ENCODE measurements at places on chromosomes 2 and 18.

- DNase-seq = no peak
These were observed 1.7 kb downstream of the APOB start for GRCh38 chr2:21041943-21042707.

GRCh38 chr2:5538313-5538712 lies 153.9 kb upstream of the SOX11 start:
- no peak for DNase-seq

GRCh38 chr2:37215250-37215649 lies 16.1 kb downstream of the CEBPZ start:
- DNase-seq = no peak

GRCh38 chr2:2557475-2557874 lies 226.4 kb upstream of the MYT1L start:
- DNase-seq = no peak

DNA sequence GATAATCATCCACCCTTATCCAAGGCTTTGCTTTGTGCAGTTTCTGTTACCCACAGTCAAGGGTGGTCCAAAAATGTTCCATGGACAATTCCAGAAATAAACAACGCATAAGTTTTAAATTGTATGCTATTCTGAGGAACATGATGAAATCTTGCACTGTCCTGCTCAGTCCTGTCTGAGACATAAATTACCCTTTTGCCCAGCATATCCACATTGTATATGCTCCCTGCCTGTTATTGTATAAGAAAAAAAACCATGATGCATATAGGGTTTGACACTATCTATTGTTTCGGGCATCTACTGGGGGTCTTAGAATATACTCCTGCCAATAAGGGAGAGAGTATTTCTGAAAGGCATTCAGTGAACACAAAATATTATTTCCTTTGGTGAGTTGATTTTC lies 24.0 kb downstream of the LRRTM1 start:
- DNase-seq = no peak

DNA sequence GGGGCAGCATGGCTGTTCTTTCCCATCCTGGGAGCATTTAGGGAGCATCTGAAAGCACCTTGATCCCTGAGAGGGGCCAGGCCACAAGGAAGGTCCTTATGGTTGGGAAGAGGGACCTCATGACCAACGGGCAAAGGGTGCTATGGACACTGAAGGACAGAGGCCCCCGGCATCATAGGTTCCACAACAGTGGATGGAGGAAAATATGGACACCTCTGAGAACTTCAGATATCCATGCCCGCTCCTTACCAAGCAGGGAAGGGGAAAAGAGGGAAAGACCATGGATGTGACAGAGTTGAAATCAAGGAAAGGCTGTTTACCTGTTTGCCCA lies 94.1 kb upstream of the MGAT4A start:
- no peak for DNase-seq

GRCh38 chr2:19786408-19787058 lies 115.2 kb downstream of the TTC32 start:
- DNase-seq = no peak

GRCh38 chr18:78244779-78245178 lies 734.8 kb upstream of the SALL3 start:
- no peak for DNase-seq

DNA sequence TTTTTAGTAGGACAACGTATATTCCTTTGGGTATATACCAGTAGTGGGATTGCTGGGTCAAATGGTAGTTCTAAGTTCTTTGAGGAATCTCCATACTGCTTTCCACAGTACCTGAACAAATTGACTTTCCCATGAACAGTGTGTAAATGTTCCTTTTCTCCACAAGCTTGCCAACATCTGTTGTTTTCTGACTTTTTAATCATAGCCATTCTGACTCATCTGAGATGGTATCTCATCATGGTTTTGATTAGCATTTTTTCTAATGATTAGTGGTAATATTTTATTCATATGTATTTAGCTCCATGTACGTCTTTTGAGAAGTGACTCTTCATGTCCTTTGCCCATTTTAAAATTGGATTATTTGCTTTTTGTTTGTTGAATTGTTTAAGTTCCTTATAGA lies 58.4 kb upstream of the CERS6 start:
- DNase-seq = no peak

DNA sequence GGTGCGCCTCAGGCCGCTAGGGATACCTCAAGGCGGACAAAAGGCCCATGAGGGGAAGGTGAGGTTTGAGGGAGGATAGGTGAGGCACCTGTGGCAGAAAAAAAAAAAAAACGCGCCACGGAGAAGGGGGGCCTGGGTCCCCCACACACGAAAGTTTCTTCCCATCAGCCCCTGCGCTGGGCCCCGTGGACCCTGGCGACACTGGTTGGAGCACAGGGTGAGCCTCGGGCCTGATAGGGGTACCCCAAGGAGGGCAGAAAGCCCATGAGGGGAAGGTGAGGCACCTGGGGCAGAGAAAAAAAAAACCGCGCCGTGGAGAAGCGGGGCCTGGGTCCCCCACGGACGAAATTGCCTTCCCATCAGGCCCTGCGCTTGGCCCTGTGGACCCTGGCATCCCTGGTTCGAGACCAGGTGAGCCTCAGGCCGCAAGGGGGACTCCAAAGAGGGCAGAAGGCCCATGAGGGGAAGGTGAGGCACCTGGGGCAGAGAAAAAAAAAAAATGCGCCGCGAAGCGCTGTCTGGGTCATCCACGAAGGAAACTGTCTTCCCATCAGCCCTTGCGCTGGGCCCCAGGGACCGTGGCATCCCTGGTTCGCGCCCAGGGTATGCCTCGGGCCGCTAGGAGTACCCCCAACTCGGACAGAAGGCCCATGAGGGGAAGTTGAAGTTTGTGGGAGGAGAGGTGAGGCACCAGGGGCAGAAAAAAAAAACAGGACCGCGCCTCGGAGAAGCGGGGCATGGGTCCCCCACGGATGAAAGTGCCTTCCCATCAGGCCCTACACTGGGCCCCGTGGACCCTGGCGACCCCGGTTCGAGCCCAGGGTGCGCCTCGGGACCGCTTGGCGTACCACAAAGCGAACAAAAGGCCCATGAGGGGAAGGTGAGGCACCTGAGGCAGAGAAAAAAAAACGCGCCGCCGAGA lies 226.2 kb downstream of the CCDC74A start:
- no peak for DNase-seq

GRCh38 chr2:75998451-75998850 lies 287.7 kb upstream of the GCFC2 start:
- DNase-seq = no peak

DNA sequence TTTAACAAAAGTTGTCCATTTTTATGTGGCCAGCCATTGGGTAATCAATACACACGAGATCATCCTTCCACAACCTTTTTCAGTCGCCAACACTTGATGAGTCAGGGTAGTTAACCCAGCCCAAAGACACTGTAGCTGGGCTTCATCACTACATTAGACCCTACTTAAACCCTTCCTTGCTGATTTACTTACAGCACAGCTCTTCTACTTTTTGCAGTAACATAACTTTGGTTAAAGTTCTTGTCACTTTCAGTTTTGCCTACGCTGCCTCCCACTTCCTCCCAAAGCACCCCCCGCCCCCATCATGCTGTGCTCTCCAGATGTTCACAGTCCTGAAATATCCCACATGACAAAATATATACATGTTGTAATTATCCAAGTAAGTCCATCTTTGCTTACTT lies 103.6 kb downstream of the CDK15 start:
- no peak for DNase-seq

DNA sequence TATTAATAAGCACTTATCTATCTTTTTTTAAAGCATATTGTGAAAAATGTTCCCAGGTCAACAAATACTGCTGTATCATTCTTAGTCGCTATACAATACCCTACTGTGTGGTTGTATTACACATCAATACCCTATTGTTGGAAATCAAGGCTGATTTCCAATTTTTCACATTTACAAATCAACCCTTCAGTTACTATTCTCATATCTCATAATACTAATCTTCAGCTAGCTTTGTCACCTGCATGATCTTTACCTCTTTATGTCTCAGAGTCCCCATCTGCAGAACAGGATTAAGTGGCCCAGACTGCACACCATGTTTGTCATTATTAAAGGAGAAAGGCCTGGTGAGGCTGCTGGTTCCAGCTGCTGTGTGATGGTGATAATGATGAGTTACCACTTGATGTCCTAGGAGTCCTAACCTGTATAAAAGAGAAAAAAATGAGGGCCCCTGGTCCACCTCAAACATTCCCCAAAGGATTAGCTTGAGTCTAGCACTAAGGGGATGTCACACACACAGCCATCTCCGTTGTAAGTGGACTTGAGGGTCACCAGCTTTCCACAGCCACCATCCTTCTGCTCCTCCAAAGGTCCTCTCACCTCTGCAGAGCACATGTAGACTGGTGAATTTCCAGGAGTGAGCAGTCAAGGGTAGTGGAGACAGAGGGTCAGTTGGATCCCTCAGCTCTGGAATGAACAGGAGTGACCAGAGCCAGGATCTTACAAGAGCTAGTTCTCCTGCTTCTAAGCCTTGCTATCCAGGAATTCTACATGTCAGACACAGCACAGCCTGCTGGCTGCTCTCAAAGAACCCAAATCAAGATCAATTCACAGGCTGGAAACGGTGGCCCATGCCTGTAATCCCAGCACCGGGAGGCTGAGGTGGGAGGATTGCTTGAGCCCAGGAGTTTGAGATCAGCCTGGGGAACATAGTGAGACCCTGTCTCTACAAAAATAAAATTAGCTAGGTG lies 36.0 kb upstream of the BIN1 start:
- DNase-seq = no peak

DNA sequence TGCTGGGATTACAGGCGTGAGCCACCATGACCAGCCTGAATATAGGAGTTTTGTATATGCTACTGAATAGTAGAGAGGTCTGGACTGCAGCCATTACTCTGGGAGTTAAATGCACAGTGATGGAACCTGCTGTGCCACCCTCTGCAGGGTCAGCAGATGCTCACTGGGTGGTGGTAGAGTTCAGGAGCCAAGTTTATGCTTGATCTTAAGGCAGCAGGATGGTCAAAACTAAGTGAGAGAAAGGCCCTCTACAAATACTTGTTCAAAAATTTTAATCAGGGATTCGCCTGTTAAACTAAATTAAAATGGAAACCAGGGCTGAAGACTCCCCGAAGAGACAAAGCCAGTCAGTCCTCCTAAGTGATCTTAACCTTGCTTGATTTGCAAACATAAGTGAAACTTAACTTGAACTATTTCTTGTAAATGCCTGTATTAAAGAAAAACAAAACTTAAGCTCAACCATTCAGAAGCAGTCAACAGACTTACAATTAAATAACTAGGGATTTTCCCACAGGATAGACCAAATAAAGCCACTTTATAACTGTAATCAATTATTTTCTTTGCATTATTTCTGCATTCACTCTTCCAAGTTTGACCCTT lies 4.2 kb upstream of the WDFY1 start:
- DNase-seq = no peak

GRCh38 chr2:29705616-29706015 lies 215.8 kb downstream of the ALK start:
- no peak for DNase-seq

GRCh38 chr2:205505371-205505770 lies 176.9 kb upstream of the NRP2 start:
- DNase-seq = no peak

- DNase-seq = no peak
These were observed 282.7 kb downstream of the ALK start for GRCh38 chr2:29638641-29639040.

GRCh38 chr18:3773303-3773702 lies 323.3 kb downstream of the TGIF1 start:
- DNase-seq = no peak

- no peak for DNase-seq
These were observed 123.8 kb downstream of the ARL4C start for GRCh38 chr2:234373060-234373459.

- DNase-seq = no peak
These were observed 203.7 kb downstream of the HDAC4 start for GRCh38 chr2:239197146-239197545.

DNA sequence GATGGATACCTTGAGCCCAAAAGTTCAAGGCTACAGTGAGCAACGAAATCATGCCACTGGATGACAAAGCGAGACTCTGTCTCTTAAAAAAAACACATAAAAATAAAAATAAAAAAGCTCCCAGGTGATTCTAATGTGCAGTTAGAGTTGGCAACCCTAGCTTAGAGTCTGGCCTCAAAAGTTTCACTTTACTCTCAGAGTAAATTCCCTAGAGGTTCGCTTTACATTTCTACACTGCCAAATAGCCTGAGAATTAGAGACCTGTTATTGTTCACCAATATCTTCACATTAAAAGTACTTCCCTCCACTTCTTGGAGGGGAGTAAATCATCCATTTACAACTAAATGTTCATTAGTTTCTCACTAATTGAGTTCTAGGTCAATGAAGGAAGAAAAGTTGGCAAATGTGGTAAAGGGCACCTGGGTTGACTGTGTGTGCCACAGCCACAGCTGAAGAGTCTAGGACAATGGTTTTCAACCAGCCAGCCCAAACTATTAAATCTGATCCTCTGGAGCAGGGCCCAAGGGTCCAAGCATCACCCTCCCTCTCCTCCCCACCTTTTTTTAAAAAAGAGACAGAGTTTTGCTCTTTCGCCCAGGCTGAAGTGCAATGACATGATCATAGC lies 15.2 kb upstream of the TMEM37 start:
- no peak for DNase-seq

DNA sequence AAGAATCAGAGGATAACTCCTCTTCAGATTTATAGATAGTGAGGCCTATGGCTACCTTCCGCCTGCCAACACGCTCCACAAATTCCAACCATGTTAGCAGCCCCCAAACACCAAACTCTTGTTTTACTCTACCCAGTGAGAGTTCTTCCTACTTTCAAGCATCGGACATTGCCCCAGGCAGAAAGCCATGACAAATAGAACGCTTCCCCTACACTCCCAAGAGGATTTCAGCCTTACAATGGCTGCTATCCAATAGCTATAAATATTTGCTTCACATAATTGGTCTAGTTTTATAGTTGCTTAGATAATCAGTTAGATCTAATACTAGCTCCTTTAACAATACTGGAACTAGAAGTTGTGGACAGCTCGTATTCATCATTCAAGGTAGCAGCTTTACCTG lies 503.4 kb upstream of the VRK2 start:
- no peak for DNase-seq

DNA sequence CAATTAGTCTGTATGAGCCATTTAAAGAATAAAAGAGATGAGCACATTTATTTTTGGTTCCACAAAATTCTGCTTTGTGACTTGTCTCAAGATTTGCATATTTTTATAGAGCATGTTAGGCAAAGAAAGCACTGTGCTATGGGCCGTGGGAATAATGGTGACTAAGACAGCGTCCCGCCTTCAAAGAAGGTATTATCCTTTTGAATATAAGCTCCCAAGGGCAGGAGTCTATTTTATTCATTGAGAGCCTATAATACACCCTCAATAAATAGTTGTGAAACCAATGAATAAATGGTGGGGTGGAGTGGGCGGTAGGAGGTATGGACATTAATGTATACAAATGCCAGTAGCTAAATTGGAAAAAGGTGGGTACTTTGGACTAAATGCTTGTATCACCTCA lies 20.5 kb upstream of the TCF4 start:
- DNase-seq = no peak

Data from neural crest cell (in vitro differentiated cells).